H7 (cell line): ENCODE measurements at places on chromosomes 2 and 18. TPM values are rescaled to one million over a fixed set of nuclear protein-coding genes. Genes with fewer than 3 reads are reported as not detected.

DNA sequence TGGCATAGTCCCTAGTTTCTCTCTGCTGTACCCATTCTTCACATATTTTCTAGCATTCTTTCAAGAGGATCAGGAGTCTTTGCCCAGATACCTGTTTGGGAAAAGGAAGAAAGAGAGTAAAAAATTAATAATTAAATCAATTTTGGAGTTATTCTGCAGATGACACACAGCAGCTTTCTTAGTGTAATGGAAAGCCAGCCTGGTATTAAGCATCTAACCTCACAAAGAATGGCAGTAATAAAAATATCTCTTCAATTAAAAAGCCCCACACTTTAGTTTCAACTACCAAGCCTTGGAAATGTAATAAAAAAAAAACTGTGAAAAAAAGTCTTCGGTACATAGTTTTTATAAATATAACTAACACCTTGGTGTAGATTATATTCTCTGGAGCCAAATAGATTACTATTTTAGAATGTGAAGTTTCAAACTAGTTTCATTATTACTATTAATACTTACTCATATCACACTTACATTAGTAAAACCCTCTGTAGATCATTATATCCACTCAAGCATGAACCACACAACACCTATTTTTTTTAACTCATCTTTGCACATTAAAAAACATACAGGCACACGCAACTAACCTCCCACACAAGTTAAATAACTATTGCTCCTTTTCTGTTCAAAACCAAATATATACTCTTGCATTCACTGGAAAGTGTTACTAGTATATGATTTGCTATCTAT is 90.9 kb downstream of the GPD2 start:
- DNase-seq = no peak

Gene GPATCH11
- total RNA-seq = 4.8 and 5.1 TPM in 2 replicates

DNA sequence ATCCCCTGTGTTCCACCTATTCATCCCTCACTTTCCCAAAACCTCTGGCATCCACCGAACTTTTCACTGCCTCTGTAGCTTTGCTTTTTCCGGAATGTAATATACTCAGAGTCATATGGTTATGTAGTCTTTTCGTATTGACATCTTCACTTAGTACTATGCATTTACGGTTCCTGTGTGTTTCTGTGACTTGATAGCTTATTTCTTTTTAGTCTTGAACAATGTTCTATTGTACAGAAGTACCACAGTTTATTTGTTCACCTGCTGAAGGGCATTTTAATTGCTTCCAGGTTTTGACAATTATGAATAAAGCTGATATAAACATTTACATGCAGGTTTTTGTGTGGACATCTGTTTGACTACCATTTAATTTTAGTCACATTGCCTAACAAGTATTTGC is 154.7 kb upstream of the DOK6 start:
- DNase-seq = no peak

Gene SH3RF3
- total RNA-seq = 0.80 and 1.0 TPM in 2 replicates

GRCh38 chr2:29154610-29155009 is 39.4 kb downstream of the CLIP4 start:
- DNase-seq = no peak

- no peak for DNase-seq
These were observed 403.1 kb upstream of the LYPD1 start for GRCh38 chr2:133072837-133073694.

DNA sequence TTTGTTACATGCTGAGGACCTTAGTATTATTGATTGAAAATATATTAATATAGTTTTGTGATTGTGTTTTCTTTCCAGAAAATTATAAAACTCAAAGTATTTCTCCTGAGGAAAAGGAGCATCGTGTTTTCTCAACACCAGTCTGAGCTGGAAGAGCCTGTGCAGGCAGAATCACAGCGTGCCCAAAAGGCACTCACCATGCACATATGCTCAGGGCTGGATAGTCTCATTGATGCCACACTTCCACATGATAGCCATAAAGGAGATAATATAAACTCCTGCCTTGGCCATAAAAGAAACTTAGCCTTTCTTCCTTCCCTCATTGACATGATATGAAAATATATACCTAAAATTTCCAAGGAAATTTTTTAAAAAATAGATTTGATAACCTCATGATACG is 4.0 kb downstream of the PDE1A start:
- DNase-seq = no peak

- no peak for DNase-seq
These were observed 187.1 kb downstream of the MYCN start for GRCh38 chr2:16127276-16127940.

- no peak for DNase-seq
These were observed 85.1 kb downstream of the ANTXR1 start for GRCh38 chr2:69097891-69098655.

Gene CCL20
- not detected in 2 replicates for total RNA-seq

DNA sequence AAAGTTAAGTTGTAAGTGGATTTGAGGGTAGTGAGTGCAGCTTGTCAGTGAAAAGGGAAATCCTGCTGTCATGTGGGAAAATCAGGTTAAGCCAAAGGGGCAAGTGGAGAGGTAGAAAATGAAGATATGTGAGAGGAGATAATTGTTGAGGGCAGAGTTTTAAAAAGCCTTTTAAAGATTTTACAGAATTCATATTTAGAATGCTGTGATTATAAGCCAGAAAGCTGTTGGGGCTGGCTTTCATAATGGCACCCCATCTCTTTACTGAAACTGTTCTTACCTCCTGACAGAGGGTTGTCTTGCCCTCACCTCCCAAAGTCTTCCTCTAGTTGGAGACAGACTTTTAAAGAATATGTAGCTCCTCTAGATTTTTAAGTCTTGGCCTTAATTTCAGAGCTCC is 86.9 kb downstream of the MYO3B start:
- no peak for DNase-seq

Gene ACTG2
- total RNA-seq = 0.97 TPM in 1 of 2 replicates, not detected in the other

GRCh38 chr2:8458503-8459459 is 223.1 kb upstream of the ID2 start:
- no peak for DNase-seq
